ENCODE measurements at places on chromosomes 7 and 10.

DNA sequence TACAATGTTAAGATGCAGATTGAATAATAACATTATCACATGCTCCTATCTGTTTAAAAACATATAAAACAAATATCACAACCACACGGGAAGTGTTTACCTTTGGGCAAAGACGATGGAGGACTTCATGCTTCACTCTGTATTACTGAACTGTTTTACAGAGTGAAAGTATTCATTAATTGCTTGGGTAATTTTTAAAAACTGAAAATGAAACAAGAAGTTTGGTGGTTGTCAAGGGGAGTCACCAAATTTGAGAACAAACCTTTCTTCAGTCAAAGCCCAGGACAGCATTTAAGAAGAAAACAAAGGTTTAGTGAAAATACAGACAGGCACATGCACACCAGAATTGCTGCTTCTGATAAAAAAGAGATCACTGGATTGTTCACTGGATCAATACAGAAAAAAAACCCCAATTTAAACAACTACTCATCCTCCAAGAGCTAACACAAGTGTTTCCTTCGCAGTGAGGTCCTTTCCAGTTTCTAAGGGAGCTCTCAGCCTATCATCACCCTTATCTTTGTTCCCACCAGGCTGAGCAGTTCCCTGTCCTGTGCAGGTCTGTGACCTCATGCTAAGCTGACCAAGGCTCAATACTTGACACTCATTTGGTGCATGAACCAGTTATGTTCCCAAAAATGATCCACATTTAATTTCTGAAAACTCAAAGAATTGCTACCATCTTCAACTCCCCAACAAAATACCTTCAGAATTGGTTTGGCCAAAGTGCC, 8.8 kb downstream of the PARP12 start:
- no peak for DNase-seq

- no peak for DNase-seq
These were observed 152.4 kb upstream of the ADO start for GRCh38 chr10:62652114-62652513.

DNA sequence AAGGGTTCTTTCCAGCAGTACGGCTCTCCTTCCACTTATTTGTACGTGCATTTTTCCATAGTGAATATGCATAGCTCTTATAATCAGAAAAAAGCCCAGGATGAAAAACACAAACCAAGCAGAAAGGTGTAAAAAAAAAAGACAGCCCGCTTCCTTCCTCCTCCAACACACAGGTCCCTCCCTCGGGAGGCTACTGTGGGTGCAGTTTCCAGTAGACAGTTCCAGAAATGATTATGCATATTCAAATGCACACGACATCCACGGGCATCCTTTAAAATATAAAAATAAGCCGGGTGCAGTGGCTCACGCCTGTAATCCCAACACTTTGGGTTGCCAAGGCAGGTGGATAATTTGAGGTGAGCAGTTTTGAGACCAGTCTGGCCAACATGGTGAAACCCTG, 59.9 kb downstream of the TNRC18 start:
- DNase-seq = no peak

GRCh38 chr7:98862203-98862602, 7.6 kb downstream of the TMEM130 start:
- DNase-seq = no peak

- DNase-seq = no peak
These were observed 551.1 kb downstream of the TFEC start for GRCh38 chr7:115479448-115479847.

- DNase-seq = peak; percentile 80
These were observed 265.9 kb upstream of the ZMIZ1 start for GRCh38 chr10:78802866-78803265.

- DNase-seq = no peak
These were observed 22.3 kb upstream of the CAMK1D start for GRCh38 chr10:12327074-12327473.

GRCh38 chr10:9302140-9302746, 1247.8 kb downstream of the GATA3 start:
- peak; percentile 33 for DNase-seq

GRCh38 chr7:16135658-16136057, 285.7 kb downstream of the CRPPA start:
- peak; percentile 18 for DNase-seq

DNA sequence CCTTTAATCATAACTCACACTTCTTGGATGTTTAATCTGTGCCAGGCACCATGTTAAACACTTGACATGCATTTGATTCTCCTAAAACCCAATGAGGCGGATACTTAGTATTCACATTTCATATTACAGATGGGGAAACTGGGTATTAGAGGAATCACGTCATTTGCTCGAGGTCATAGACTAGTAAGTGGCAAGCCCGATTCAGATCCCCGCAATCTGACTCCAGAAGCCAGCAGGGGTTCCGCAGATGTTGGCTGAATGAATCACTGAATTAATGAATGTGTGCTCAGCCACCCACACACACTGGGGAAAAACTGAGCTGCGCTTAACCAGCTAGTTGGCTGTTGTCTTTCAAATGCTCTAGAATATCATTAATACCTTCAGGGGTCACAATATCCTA, 22.5 kb upstream of the ENO4 start:
- no peak for DNase-seq

DNA sequence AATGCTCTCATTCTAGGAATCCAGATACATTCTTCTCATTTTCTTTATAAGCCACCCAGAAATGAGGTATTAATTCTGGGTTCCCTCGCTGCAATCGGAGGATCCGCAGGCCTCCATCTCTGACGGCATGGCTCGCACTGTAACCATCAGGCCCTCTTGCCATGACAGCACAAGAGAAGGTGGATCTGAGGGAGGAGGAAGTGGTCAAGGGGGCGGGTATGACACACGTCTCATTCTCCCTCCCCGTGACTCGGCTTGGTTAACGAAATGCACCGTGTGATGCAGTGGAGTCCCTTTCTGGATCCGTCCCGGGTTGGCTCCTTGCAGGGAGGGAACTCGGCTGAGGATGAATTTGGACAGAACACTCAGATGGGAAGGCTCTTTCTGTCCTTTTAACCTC, 280.2 kb downstream of the TCERG1L start:
- DNase-seq = no peak

- no peak for DNase-seq
These were observed 172.9 kb downstream of the SPAG6 start for GRCh38 chr10:22518167-22518724.

DNA sequence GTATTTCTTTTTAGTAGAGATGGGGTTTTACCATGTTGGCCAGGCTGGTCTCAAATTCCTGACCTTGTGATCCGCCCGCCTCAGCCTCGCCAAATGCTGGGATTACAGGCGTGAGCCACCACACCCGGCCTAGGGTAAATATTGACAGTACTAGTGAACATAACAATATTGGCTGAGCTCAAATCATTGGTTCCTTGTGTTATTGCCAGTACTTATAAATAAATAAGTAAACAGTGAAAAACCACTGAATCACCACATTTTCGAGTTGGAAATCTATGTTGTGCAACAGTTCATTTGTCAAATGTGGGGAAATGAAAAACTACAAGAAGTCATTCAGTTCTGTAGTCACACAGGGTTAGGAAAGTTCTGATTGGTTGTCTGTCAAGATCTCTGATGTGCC, 15.8 kb downstream of the RPP30 start:
- DNase-seq = no peak

All from muscle of arm (tissue), 14 donors.